SW480 (cell line): ENCODE measurements at places on chromosomes 1 and 21.

DNA sequence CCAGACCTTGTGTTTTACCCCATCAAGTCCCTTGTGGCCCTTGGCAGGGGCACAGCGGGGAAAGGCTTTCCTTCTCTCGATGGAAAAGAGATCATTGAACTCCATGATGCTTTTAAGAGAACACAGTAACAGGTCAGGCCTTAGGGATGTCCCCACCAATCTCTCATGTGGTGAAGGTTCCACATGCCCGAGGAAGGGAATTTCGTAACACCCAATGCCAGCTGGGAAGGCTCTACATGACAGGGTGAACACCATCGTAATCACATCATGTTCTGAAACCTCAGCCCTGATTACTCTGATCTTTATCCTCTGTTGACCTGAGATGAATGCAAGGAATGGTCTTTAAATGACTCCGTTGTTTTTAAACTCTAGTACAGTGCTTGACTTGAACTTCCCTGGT is 105.5 kb upstream of the SPAG17 start:
- no peak for DNase-seq

DNA sequence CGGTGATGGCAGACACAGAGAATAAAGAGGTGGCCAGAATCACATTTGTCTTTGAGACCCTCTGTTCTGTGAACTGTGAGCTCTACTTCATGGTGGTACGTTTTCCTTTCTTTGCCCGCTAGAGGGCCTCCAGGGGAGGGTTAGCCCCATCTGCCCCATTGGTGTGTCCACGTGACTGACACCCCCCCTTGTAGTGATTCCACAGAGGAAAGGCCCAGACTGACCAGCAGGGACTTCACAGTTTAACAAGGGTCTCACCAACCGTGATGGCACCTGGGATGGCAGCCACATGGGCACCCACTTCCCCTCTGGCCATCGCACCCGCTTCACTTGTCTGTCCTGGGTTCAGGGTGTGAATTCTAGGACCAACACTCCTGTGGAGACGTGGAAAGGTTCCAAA is 22.3 kb upstream of the SARS1 start:
- DNase-seq, result no peak

DNA sequence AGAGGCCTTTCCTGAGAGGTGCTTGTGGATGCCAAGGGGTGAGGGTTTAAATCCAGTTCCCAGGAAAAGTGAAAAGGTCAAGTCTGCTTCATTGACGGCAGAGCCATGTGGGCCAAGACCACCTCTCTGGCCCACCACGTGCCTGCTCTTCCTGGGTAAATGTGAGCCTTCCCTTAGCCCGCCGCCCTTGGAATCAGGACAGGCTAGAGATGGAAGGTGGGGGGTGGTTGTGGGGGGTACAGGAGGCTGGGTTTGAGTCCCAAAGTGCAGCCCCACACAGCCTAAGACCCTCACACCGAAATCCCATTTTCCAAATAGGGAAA is 104.4 kb downstream of the EPHB2 start:
- no peak for DNase-seq

GRCh38 chr21:39004634-39005501 is 178.4 kb downstream of the PSMG1 start:
- DNase-seq, result no peak

- no peak for DNase-seq
Measured at GRCh38 chr1:169475806-169476387, 9.8 kb downstream of the SLC19A2 start.

DNA sequence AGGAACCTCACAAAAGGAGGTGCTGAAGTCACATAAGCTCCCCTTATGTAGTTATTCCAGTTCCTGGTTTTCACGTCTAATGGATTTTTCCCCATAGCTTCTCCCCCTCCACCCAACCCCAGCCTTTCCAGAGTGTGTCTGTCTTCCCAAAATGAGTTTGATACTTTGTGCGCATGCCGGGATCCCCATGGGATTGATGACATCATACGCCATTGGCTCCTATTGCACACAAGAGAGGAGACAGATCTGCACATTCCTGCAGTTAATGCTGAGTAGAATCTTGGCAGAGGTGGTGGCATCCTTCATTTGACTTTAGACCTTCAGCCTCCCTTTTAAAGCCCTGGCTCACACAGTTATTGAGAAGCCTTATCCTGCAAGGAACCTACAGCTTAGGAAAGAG is 71.4 kb downstream of the DDR2 start:
- DNase-seq, result no peak

DNA sequence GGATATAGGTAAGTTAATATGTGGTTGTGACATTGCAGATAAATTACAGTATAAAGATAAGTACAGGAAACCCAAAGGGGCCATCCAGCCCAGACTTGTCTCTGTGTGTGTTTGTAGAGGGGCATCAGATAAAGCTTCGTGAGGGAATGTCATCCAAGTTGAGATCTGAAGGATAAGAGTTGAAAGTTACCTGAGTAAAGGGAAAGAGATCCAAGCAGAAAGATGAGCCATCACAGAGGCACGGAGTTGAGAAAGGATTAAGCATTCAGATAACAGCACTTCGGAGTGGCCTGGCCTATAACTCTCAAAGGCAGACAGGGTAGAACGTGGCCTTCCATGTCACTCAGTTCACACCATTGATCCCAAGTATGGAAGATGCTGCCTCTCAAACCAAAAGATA is 749.1 kb downstream of the ADGRL2 start:
- no peak for DNase-seq

DNA sequence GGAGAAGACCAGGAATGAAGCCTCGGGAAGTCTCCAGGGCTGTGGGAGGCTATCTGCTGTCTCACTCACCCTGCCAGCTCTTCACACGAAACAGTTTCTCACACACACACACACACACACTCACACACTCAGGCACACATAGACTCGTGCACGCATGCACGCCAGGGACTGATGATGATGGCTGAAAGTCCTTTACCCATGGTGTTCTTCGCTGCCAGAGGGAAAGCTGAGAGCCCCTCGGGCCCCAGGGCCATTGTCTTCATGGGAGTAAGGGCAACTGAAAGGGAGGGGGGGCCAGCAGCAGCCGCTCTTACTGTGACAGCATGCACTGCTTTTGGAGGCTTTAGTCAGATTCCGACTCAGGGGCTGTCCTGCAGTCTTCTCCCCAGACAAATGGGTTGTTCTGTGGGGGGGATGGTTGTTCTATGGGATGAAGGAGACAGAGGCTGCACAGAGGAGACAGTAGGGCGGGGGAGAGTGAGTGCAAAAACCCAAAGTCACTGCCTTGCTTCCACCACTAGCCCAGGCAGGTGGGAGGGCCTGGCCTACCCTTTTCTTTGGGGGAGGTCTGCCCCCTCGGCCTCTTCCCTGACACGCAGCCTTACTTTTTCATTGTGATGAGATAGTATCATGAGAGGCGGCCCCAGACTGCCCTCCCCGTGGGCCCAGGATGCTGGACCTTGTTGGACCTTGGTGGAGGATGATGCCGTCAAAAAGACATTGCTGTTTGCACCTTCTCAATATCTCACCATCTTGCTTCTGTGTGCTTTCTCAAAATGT is 29.0 kb downstream of the STUM start:
- no peak for DNase-seq

GRCh38 chr1:154014154-154014907 is 23.8 kb downstream of the RPS27 start:
- no peak for DNase-seq

- DNase-seq, result no peak
Measured at GRCh38 chr1:156929596-156930238, 9.3 kb downstream of the LRRC71 start.

GRCh38 chr1:116954440-116954839 is 44.7 kb downstream of the PTGFRN start:
- DNase-seq, result no peak

GRCh38 chr1:107900090-107900945 is 64.7 kb downstream of the VAV3 start:
- DNase-seq, result no peak
